Stimulated activated CD4-positive, alpha-beta T cell treated with anti-CD3 and anti-CD28 coated beads, Interleukin-4, amount 100 ng/mL, for 24 hours (primary cell): ENCODE measurements at places on chromosomes 16 and 17.

GRCh38 chr17:57425431-57425830 is 169.1 kb downstream of the MSI2 start:
- DNase-seq, result no peak

DNA sequence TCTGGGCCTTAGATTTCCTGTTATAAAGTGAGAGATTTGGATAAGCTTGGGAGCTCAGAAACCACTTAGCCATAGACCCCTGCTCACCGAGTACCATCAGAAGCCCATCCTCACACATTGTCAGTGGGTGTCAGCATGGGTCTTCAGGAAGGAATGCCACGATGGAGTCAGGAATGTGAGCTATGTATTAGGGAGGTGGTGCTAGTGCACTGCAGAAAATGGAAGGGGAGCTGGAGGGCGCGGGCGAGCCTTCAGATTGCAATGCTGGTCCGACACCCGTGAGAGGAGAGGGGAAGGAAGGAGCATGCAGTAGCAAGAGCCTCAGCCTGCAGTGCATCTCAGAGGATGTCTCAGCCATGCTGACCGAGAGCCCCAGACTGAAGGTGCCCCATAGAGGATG is 294.5 kb downstream of the FOXL1 start:
- DNase-seq, result no peak

DNA sequence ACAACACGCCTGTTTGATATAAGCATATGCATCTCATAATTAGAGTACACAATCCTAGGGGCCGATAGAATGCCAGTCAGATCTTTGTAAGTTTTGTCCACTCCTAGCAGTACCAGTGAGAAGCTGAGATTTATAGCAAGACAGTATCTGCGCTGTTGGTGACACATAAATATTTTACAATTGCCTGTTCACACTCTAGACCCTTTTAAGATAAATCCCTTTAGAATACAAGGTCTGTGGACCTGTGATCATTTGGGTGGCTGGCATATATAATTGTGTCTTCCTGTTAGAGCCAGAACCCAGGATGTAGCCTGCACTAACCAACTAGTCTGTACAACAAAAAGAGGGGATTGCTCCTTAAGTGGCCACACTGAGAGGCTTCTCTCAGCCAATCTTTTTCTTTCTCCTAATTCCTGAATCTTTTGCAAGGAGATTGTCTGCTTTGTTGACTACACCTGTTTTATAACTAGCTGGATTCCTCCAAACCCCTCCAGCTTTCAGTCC is 74.7 kb downstream of the WIPI1 start:
- DNase-seq, result no peak

GRCh38 chr16:11689031-11689840 is 21.0 kb downstream of the SNN start:
- DNase-seq, result no peak

DNA sequence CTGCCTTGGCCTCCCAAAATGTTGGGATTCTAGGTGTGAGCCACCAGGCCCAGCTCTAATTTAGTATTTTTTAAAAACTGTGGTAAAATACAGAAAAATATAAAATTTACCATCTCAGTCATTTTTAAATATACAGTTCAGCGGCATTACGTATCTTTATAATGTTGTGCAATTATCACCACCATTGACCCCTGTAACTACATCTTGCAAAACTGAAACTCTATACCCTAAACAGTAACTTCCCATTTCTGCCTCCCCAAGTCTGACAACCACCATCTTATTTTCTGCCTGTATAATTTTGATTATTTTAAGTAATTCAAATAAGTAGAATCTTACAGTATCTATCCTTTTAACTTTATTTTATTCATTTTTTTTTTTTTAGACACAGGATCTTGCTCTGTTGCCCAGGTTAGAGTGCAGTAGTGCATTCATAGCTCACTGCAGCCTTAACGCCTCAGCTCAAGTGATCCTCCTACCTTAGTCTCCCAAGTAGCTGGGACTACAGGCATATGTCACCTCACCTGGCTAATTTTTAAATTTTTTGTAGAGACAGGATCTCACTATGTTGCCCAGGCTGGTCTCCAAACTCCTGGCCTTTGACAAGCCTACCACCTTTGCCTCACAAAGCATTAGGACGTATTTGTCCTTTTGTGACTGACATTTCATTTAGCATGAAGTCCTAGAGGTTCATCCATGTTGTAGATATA is 10.9 kb upstream of the GGA2 start:
- no peak for DNase-seq

- DNase-seq, result no peak
Measured at GRCh38 chr17:2013994-2014317, 11.2 kb downstream of the RTN4RL1 start.

DNA sequence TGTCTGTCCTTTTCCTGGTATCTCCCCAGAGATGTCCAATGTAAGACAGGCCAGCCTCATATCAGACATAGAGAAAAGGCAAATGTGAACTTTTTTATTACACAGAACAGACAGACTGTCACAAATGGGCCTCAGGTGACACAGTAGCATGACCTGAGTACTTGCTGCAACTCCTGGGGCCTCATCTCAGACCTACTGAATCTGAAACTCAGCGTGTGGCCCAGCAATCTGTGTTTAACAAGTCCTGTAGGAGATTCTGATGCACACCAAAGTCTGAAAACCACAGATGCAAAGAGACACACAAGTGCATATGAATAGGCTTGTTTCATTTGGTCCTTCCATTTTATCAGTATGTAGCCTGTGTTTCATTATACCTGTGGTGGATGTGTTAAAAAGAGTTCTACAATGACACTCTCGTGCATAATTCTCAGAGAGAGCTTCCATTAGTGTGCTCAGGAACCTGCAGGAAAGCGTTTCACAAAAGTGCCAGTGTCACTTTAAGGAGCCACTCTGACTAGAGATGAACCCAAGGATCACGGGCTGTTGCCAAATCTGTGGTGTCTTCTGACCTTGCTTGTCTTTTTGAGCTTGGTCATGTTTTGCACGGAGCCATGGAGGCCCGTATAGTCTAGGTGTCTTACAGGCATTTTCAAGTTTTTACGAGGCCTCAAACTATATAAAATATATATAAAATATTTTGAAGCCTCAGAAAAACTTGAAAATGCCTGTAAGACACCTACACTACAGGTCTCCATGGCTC is 33.8 kb upstream of the NF1 start:
- DNase-seq, result no peak

- DNase-seq, result no peak
Measured at GRCh38 chr17:10622617-10623485, 34.3 kb downstream of the MYH3 start.

- DNase-seq, result no peak
Measured at GRCh38 chr17:71649941-71650350, 470.9 kb upstream of the SOX9 start.

- DNase-seq, result peak; percentile 55
Measured at GRCh38 chr16:89574681-89575246, 794 bp upstream of the CPNE7 start.

DNA sequence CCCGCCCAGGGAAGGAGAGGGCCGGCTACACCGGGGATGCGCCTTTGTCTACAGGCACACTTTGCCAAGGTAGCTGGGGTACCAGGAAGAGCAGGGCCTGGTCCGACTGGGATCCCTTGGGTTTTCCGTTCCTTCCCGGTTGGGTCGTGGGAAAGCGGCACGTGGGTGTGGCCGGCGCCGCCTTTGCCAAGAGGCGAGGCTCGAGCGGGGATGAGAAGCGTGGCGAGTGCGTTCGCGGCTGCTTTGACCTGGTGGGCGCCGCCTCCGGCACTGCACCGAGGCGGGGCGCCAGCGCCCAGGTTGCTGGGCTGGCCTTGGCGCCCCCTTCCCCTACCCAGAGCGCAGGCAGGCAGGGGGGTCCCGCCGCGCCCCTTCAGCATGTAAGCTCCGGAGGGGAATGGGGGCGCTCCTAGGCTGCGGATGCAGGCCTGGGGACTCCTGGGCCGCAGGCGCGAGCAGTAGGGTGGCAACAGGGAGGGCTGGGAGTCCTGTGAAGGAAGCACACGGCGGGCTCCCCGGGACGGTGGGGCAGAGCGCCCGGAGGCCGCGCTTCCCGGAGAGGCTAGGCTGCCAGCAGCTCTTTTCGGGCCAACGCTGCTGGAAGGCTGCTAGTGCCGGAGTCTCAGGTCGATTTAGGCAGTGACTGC is 2.0 kb downstream of the HAS3 start:
- DNase-seq, result no peak

DNA sequence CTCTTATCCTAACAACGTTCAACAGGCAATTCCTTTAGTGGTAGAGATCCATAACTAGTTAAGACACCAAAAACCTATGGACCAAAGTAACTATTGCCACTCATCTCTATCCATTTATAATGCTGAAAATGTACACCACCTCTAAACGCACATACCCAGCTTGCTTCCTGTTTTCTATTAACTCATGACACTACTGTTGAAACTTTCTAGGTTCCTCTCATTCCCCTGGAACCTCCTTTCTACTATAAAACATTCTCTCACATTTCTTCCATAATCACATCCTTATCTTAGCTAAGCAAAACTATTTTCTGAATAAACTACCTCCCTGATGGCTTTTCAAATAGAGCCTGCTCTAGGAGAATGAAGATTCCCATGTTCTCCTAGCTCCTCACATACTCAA is 42.9 kb upstream of the KSR1 start:
- no peak for DNase-seq

DNA sequence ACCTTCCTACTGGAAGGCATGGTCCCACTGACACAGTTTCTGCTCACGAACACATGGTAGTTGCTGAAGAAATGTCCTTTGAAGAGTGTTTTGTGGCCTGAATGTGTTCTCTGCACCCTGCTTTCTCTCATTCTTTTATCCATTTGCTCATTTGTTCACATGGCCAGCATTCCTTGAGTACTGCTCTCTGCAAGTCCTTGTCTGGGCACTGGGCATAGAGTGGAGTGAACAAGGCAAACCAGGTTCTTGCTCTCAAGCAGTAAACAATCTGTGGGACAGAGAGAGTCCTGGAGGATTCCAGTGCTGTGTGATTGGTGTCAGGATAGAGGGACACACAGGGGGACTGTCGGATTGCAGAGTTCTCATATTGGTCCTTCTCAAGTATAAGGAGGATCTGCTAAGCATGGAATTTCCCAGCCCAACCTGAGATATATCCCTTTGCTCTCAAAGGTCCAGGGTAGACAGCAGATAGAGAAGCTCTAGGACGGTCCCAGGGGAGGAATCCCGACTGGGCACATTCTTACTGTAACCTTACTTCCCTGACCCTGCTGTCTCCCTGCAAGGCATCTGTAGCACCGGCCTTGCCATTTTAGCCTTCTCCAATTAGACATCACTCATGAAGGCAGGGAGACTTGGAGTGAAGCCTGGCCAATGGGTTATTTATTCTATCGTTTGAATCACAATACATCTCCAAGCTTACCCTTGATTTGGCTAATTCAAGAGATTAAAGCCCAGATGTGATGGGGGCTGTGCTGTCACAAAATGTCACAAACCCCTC is 32.3 kb downstream of the ARL4D start:
- no peak for DNase-seq

DNA sequence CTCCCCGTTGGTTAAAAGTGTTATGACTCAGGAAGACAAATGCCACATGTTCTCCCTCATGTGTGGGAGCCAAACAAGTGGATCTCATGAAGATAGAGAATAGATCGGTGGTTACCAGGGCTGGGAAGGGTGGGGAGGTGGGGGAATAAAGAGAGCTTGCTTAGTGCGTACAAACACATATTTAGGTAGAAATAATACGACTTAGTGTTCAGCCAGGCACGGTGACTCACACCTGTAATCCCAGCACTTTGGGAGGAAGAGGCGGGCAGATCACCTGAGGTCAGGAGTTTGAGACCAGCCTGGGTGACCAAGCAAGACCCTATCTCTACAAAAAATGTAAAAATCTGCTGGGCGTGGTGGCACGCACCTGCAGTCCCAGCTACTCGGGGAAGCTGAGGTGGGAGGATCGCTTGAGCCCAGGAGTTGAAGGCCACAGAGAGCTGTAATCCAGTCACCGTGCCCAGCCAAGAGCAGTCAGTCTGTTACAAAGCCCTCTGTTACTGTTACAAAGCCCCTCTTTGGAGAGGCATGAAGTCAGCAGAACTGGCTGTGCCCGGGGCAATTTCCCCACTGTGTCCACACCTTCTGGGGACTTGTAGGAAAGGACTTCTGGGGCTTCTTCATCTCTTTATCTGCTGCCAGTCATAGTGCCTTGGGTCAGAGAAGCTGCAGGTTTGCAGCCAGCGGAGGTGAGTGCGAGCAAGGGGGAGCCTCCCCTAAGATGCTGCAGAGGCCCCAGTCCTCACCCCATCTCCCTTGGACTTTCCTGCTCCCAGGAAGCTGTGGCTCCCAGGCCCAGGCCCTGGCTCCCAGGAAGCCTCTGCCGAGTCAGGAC is 4.3 kb upstream of the ALDH3A1 start:
- no peak for DNase-seq
